Stimulated activated CD8-positive, alpha-beta memory T cell treated with anti-CD3 and anti-CD28 coated beads, Interleukin-15, amount 100 ng/mL, for 4 hours (primary cell): ENCODE measurements at places on chromosomes 2 and 18.

GRCh38 chr2:70360661-70361270 lies 58.9 kb upstream of the FAM136A start:
- no peak for DNase-seq

DNA sequence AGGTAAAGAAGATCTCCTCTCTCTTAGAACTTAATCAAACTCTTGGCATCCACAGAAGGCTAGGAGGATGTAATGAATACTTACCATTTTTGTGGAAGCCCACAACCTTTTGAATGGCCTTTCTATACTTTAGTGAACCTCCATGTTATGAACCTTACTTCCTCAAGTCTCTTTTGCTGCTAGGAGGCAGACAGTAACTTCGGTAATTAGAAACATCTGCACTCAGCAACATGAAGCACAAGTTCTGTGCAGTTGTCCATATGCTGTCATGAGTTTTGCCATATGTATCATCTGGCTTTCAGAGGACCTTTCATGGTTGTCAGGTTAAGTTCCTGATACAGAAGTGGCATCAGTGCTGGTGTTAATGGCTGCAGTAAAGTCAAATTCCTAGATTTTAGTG lies 50.4 kb downstream of the PDK1 start:
- no peak for DNase-seq

GRCh38 chr2:33489835-33490431 lies 13.5 kb downstream of the RASGRP3 start:
- no peak for DNase-seq

DNA sequence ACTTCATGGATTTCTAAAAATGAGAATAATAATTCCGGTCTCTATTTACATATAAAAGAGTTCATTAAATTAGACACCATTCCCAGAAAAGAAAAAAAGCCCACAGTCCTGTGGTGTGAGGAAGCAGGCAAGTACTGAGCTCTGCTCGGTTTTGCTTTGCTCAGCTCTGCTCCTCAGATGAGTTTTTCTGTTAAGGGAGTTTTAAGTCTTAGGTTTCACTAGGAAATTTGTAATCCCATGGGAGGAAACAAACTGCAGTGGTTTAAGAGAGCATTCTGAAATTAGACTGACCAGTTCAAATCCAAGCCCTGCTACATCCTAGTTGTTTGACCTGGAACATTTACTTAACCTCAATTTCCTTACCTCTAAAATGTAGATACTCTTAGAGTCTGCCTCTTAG lies 338.6 kb upstream of the MMADHC start:
- DNase-seq = no peak

DNA sequence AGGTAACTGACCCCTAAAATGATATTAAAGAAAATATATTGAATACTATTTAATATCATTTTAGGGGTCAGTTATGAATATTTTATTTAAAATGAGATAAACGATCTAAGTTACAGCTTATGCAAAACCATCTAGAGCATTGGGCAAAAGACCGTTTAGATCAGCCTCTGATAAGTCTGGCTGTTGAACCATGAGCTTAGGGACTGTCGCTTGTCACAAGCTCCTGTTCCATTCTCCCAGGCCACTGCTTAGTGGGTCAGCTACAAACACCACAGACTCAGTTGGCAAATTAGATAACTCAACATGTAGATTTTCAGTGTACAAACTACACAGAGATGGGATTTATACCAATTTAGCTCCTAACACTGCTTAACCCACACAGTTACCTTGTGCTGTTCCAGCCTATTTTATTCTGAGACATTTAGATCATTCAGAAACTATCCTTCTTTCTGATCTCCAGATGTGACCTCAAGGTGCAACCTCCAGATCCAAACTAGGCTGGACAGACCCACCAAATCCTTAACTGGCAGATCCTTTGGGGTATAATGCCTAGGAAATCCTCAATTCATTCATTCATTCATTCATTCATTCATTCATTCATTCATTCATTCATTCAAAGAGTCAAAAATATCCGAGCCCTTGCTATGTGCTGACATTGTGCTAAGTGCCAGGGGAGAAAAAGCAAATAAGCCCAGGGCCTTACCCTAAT lies 82.8 kb downstream of the HRH4 start:
- no peak for DNase-seq

- no peak for DNase-seq
Measured at GRCh38 chr2:88234760-88235159, 64.6 kb downstream of the THNSL2 start.

GRCh38 chr2:226045080-226045479 lies 645.6 kb downstream of the NYAP2 start:
- no peak for DNase-seq

DNA sequence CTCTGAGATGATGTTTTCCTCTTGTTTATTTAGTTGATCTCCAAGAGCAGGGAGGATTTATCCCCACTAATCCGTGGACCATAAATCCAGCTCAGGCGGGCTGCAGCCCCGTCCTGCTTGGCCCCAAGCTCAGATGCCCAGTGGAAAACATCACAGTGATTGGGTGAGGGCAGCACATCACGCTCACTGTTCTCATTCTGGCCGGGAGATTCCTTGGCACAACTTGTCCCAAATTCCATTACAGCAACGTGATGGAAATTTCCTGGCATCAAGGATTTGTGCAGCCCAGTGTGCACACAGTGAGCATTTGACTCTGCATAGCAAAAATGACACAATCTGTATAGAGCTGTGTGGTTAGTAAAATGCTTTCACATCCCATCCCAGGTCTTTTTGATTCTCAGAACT lies 96.8 kb downstream of the VAPA start:
- no peak for DNase-seq

- no peak for DNase-seq
Measured at GRCh38 chr2:96737831-96738230, 2.0 kb downstream of the LMAN2L start.

GRCh38 chr2:228372212-228372611 lies 190.7 kb upstream of the SPHKAP start:
- no peak for DNase-seq

DNA sequence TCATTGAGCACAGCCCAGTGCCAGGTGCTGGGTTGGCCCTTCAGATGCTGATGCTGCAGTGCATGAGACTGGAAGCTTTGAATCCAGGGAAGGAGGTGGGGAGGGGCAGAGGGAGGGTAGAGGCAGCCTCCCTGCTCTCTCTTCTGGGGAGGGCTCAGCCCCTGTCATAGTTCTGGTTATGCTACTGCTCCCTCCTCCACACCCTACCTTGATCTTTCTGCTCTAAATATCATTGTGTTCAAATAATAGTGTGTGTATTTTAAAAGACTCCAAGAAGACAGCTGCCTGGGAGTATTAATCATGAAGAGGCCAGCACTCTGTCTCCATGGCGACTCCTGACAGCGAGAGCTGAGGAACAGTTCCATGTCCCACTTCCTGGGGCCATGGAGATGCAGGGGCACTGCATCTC lies 3.8 kb upstream of the EGR4 start:
- no peak for DNase-seq

DNA sequence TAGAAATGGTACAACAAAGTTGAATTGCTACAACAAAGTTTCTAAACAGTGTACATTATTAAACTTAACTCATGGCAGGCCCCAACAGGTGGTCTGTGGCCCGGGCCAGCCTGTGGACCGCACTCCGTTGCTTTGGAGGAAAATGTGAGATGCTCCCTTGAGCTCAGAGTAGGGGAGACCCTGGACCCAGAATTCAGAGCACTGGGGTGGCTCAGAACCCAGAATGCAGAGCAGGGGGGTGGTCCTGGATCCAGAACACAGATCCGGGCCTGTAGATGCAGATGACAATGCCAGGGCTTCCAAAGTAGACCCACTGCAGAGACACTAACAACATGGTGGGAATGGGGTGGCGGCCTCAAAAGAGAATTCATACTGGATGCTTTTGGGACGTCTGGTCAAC lies 311.0 kb downstream of the NDUFA10 start:
- DNase-seq = no peak

DNA sequence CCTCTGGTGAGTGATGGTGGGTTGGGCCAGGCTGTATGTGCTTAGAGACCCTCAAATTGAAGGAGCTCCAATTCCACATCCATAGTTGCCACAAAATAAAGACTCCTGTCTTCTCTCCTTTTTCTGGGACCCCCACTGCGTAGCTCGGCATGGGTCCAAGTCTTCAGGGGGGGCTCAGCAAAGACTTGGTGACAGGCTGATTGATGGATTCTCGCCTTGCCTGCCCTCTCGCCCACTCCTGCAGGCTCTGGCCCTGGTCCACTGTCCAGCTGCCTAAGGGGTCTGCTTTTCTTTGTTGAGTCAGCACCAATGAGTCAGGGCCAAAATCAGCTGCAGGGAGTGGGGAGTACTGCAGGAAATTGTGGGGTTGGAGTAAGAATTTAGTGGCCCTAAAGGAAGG lies 21.5 kb downstream of the RPL37A start:
- DNase-seq = no peak

- no peak for DNase-seq
Measured at GRCh38 chr2:200338692-200339091, 32.2 kb downstream of the SPATS2L start.
